ENCODE measurements at places on chromosomes 11 and 22.

DNA sequence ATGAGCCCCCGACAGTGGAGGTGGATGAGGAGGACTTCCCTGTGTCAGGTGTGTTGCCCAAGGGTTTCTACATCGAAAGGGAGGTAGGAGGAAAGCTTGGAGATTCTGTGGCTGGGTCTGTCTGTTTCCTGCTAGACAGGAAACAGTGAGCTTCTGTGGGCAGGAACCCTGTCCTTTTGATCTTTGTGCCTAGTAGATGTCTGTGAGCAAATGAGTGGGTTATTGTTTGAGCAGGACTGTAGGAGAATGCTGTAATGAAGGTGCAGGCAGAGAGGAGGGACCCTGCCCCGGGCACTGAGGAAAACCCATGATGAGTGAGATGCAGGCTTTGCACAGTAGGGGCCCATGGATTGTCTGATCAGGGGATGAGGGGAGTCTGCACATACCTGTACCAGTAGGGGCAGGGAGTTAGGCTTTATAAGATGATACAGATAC lies 14.0 kb downstream of the USP35 start:
- no peak for DNase-seq

DNA sequence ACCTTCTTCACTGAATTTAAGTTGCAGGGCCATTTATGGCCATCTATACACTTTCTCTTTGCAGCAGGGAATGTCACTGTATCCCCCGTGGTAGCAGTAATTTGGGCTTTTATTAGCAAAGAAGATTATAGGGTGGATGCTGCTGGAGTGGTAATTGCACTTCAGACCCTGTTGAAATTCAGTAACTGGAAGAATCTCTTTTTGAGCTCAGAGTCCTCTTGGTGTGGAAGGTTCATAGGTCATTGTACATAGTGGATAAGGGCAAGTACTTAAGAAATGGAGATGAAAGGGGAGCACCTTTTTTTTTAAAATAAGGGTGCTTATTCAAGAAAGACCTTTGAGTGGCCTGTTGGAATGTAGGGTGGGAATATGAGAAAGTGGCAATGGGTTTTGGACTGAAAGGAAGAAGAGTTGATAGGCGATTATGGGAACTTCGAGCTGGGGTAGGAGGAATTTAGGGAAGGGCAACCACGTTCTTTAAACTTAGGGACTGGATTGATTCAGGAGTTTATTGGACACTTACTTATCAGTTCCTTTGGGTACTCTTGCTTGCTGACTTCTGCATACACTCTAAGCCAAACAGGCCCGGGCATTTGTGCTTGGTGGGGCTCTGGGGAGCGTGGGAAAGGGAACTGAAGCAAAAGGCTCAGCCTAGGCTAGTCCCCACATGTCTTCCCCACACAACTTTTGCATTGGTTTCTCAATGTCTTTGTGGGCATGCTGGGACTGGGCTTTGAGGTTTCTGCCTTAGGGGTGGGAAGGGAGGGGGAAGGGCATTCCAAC lies 26.5 kb downstream of the CTNND1 start:
- no peak for DNase-seq

DNA sequence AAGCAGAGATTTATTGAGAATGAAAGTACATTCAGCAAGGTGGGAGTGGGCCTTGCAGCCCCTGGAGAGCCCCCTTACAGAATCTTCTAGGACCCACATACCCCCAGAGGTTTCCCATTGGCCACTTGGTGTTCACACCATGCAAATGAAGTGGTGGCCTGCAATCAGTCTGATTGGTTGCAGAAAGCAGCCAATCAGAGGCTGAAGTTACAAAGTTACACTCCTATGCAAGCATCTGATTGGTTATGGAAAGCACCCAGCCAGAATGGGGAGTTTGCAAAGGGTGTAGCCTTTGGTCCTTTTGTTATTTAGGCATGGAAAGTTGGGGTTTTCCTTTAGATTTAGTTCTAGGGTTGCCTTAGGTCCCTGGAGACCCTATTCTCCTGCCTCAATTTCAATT lies 34.9 kb downstream of the UVRAG start:
- DNase-seq: no peak

GRCh38 chr22:48757985-48758561 lies 1069.6 kb downstream of the BRD1 start:
- DNase-seq: no peak

DNA sequence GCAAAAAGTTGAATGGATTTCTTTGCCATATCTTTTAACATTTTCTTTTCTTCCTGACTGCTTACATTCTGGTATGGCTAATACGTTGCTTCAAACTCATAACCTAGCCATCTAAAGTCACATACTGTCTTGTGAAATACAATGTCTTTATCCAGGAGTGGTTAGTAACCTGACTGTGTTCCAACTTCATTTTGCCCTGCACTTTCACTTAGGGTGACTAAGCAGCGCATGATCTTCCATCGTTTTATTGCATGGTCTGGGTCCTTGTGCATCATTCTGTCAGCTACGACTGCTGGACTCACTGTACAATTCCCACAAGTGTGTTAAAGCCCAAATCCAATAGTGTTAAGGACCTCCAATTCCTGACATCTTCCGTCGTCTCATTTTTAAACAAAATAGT lies 403.2 kb downstream of the NTM start:
- no peak for DNase-seq

DNA sequence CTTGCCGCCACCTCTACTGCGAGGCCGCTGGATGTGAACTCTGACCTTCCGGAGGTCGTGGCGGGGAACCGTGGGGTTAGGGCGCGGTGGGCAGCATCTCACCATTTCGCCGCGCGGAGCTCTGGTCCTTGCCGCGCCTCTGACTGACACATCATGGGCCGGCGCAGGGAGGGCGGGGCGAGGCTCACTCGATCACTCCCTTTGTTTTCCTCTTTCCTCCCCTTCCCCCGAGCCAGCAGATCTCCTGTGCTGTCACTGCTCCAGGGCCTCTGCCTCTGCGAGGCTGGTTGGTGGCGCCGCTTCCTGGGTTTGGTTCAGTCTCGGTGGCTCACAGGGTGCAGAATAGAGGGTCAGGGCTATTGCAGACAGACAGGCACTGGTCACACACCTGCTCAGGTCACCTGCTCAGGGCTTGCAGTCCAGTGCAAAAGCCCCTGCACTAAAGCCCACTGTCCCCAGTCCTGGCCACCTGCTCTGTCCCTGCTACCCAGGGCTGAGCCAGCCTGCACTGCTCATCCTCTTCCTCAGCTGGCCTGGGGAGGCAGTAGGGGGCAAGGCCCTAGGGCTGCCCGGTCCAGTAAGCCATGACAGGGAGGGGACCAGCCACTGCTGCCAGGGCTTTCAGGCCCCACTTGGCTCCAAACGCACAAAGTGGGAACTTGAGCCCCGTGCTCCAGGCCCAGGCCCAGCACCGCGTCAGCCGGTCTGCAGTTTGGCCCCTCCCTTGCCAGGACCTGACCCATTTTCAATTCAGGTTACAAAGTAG lies 36.2 kb downstream of the PISD start:
- no peak for DNase-seq

GRCh38 chr22:31828739-31829138 lies 74.9 kb downstream of the DEPDC5 start:
- DNase-seq: no peak

DNA sequence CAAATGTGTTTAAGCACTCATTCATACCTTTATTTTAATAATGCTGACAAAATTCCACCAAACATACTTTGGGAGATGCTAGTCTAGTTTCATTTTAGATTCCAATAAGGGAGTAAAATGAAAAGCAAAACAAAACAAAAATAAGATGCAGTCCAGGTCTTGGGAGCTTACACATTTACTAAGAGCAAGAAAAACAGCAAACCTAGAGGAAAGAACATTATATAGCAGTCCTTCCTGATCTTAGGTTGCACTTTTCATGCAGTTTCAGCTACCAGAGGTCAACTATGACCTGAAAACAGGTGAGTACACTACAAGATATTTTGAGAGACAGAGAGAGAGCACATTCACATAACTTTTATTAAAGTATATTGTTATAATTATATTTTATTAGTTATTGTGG lies 1100.9 kb downstream of the DLG2 start:
- DNase-seq: no peak

GRCh38 chr11:88695689-88696414 lies 358.3 kb upstream of the CTSC start:
- DNase-seq: no peak

- no peak for DNase-seq
Observed at GRCh38 chr11:46672381-46672839, 28.0 kb downstream of the ARHGAP1 start.

GRCh38 chr11:123166071-123166559 lies 28.9 kb downstream of the CLMP start:
- no peak for DNase-seq

All from NCI-H1048 (cell line).